HCT116 (cell line): ENCODE measurements at places on chromosomes 12 and 14.

DNA sequence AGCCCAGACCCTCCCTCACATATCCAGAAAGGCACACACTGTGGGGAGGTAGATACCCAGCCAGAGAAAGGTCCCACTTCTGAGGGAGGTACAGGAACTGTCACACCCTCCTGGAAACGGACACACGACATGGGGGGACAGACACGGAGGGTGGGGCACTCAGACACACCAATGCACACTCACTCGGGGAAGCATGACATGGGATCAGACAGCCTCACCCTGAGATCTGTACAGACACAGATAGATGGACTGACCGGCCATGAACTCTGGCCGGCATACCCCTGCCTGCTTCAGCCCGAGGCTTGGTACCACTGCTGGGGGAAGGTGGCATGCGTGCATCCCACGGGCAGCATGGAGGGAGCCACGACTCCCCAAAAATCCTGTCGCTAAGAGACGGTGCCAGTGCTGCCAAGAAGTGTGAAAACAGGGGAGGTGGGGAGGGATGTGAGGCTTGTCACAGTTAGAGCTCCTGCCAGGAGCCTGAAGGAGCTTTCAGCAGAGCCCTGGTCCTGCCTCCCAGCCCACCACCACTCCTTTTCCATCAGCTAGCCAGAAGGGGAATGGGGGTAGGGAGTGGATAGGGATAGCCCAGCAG, 571 bp downstream of the CPNE6 start:
- no peak for DNase-seq

DNA sequence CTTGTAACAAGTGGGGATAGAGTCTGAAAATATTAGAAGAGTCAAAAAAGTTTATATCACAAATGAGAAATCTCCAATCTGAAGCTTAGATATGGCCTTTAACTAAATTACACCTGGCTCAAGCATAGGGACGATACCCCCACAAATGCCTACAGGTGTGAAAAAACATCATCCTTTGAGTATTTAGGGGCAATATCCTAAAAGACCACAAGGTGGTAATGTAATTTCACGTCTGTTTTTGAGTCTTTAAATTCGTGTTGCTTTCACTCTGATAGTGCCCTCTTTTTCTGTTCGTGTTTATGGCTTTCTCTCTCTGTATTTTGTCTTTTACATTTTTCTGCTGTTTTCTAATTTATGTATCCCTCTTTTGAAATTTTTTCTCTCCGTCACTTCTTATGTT, 84.3 kb downstream of the ETNK1 start:
- DNase-seq = peak; percentile 26

DNA sequence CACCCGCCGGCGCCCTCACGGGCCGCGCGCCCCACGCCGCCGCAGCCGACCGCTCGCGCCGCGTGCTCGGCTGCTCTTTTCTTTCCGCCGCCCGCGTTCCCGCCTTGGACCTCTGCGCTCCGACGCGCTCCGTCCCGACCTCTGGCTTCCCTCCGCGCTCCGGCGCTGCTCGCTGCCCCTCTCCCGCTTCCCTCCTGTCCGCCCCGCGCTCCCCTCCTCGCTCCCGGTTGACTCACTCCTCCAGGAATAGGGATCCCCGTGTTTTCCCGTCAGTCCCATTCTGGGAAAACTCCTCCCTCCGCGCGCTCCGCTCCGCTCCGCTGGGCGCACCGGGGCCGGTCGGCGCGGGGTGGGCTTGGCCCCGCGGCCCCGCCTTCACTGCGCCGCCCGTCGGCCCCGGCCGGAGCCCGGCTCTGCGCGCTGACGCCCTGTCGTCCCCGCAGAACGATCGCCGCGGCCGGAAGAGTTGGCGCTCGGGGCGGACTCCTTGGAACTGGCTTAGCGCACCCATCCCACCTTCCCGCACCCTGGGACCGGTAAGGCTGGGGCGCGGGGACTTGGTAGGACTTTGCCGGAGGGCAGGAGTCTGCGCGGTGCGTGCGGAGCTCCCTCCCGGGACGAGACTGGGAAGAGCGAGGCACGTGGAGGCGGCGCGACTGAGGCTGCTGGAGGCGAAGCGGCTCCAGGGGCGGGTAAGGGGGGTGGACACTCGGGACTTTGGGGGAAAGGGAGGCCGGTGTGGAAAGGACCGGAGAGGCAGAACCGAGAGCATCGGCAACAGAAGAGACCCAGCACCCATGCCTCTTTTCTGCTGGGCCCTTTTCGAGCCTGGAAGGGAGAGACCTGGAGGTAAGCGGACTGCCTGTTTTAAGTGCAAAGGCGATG, 550 bp downstream of the TEAD4 start:
- no peak for DNase-seq

DNA sequence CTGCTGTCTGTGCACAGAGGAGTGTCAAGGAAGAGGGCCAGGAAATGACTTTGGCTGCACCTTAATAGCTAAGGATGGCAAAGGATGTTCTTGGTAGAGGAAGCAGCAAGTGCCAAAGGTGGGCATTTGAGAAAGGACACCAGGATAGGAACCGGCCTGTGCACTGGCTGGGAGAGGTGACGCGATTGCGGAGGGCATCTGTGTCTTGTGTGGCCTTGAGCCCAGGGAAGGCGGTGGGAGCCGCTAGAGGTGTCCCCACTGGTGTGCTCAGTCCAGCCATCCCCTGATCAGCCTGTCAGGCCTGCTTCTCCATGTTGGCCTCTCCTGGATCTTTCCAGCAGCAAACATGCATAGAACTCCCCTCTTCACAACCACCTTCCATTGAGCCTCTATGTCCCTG, 30.2 kb downstream of the PAPLN start:
- DNase-seq = no peak

- no peak for DNase-seq
Measured at GRCh38 chr12:132582582-132583410, 27.6 kb downstream of the LRCOL1 start.

DNA sequence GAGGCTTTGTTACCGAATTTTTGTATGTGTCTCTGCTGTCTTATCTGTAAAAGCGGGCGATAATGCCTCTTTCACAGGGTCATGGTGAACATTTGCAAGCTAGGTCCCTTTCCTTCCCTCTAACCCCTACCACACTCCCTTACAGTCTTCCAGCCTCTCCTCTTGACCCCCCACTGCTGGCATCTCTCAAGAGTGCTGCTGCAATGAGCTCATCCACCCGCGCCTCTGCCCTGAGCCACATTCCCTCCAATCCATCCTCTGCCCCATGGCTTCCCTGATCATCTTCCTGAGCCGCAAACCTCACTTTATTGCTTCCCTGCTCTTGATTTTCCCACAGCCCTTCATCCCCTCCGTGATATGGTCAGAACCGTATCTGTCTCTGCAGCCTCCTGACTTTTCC, 343.6 kb downstream of the BCL11B start:
- DNase-seq = no peak

DNA sequence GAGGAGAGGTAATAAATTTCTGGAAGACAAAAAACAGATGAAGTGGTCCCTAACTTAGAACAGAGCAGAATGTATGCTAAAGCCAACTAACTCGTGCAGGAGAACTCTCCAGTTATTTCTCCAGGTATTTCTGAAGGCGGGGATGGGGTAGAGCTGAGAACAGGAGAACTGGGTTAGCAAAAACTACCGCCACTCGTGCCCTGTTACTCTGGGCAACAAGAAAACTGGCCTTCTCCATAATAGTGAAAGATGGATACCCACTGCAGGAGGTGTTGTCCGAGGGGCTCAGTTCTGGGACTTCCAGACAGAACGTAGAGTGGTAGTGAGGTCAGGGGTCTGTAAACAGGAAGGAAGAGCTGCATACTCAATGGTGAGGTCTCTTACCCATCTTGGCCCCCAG, 187.3 kb upstream of the FRMD6 start:
- DNase-seq = no peak

DNA sequence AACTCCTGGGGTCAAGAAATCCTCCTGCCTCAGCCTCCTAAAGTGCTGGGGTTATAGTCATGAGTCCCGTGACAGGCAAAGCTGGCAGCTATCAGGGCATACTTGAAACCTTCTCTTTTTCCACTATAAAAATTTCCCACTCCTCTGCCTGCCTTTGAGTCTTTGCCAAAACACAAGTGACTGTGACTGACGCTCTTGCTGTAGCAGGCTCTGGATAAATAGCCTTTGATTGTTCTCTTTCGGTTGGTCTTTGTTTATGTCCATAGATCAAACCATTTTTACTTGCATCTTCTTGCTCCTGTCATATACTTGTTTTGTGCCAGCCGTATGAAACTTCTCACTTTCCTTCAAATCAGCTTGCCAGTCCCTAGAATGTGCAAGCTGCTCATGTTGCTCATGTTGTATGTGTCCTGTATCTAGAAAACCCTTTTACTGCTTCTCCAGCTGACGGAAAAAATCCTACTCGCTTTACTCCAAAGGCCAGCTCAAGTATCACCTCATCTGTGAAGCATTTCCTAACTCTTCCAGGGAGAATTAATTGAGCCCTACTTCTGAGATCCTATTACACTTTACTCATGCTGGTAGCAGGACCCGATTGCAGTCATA, 73.1 kb downstream of the RESF1 start:
- DNase-seq = no peak

GRCh38 chr14:40113671-40114070, 681.4 kb upstream of the FBXO33 start:
- DNase-seq = no peak

DNA sequence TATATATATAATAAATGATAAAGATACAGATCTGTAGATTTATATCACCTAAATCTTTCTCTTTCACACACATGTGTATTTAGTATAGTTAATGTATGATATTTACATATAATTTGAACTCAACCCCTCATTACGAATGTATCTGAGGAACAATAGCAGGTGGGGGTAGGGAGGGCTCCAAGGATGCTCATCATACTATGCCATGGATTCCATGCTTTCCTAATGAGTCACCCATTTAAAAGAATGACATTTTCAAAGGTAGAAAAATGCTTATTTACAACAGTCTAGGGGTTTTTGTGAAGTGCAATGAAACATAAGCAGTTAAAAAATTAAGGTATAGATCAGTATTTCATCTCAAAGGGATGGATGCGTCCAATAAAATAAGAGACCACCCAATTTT, 181.6 kb downstream of the SOX5 start:
- no peak for DNase-seq

GRCh38 chr12:11771356-11771755, 121.9 kb downstream of the ETV6 start:
- DNase-seq = no peak

DNA sequence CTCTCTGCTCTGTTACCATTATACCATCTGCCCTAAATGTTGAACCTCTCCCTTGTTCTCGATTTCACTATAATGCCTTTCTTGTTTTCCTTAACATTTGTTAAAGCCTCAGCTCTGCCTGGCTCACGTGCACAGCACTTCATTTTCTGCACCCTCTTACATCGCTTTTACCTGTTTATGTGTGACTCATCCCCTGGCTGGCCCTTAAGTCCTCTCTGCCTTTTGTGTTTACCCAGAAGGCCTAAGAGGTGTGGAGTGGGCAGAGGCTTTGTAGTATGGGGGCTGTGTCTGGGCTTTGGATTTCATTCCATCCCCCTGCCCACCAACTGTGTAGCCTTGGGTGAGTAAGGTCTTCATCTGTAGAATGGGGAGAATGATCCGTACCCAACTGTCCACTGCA, 36.5 kb downstream of the UBE3B start:
- no peak for DNase-seq

DNA sequence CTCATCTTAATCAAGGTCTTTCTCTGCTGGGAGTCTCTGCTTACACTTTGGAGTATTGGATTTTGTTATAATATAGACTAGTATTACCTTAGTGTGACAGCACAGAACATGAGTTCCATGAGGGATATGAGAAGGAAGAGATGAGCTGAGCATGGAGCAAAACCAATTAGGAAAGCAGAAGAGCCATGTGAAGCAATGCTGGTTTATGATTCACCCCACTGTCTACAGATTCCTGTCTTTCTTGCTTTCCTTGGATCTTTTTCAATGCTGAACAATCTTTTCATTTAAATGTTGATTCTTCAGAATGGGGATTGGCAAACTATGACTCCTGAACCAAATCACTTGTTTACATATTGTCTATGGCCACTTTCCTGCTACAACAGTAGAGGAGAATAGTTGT, 70.4 kb upstream of the KITLG start:
- no peak for DNase-seq

DNA sequence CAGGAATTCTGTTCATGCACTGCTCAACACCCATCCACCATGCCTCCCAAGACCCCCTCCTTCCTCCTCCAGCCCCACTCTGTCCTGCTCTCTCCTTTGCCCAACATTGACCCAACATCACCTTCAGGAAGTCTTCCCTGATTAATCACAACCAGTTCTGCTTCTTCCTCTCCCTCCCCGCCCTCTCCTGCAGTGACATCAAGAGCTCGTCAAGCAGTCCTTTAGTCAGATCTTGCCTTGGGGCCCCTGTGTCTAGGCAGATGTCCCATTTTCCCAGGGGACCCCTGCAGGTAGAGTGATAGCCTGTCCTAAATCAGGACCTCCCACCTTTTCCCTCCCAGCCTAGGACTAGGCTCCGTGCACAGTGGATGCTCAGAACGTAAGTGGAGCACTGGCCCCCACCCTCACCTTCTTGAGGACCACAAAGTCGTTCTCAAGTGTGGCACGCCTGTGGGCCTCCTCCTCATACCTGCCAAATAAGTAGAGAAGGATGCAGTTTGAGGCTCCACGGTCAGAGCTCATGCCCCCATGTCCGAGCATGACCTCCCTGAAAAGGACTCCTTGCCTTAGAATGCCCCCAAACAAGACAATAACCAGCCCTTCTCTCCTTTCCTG, 2.3 kb downstream of the KRT78 start:
- no peak for DNase-seq

GRCh38 chr14:64947710-64948611, 5.4 kb upstream of the GPX2 start:
- DNase-seq = no peak

DNA sequence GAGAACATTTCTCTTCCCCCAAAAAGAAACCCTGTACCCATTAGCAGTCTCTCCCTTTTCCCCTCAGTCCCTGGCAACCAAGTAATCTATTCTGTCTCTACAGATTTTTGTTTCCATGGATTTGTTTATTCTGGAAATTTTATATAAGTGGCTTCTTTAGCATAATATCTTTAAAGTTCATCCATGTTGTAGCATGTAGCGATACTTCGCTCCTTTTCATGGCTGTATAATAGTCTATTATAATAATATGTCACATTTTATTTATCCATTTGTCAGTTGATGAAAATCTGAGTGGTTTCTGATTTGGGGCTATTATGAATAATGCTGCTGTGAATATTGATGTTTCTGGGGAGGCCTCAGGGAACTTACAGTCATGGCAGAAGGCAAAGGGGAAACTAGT, 12.8 kb upstream of the MYO1H start:
- DNase-seq = no peak

DNA sequence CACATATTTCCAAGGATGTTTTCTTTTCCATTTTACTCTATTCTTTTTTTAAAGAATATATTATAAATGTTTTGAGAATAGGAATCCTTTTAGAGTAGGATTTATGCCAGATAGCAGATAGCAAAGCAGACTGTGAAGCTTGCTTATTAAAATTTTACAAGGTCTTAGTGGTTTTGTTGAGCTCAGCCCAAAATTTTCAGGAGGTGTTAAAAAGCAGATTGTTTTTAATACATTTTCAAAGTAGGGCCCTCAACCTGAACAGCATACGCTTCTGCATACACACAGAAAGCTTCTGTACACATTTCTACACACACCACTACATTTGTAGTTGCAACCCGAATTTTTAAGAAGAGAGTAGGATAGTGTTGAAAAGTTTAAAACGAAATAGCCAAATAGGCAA, 151.0 kb downstream of the EPS8 start:
- DNase-seq = no peak

- DNase-seq = no peak
Measured at GRCh38 chr12:3592856-3593625, 102.0 kb downstream of the PRMT8 start.
